NCI-H526 (cell line): ENCODE measurements at places on chromosomes 1 and 21.

DNA sequence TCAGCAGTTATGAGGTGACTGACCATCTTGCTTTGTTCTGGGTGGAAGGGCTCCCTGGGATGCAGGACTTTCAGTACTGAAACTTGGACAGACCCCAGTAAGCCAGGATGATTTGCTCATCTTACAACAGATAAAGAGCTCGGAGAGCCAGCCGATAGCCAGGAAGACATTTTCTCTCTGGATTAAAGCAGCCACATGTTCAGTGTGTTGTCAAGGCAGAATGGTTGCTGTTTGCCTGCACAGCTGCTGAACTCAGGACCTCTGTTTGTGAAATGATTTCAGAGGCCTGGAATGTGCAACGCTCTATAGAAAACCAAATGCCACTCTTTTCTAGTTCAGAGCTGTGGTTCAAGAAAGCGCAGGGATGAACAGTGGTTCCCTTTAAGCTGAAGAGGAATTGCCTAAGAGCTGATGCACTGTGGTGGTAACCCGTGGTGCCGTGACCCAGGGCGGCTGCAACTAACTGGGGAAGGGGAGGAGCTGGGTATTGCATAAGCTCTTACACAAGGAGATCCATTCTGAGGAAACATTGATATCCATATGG is 40.7 kb downstream of the CASQ2 start:
- no peak for DNase-seq

DNA sequence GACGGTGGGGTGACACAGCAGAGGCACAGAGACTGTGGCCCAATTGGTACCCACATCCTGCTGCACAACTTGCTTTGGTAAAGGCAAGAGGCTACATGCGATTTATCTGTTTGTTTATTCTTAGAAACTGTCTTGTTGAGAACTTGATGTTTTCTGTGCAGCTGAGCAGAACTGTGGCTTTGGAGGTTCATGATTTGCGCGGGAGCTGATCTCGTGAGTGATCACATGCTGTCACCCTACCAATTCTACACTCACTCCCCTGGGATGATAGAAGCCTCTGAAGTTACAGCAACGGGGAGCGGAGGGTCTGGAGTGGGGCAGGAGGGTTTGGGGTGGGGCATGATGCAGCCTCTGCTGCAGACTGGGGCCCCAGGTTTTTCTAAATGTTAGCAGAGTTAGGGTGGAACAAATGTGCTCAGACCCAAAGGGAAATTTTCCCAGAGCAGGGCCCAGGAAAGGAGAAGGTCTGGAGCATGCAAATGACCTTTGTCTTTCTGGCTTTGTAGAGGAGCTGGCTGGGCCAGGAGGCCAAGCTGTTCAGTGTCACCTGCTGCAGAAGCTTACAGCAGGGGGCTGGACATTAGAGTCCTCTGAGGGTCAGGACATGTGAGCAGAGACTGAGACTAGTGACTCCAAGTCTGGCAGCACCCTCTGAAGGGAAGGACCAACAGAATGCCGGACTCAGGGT is 83.6 kb downstream of the GRIK3 start:
- no peak for DNase-seq

GRCh38 chr1:11680270-11681070 is 478 bp downstream of the MAD2L2 start:
- no peak for DNase-seq

- no peak for DNase-seq
Observed at GRCh38 chr1:162214202-162214601, 144.7 kb downstream of the NOS1AP start.

DNA sequence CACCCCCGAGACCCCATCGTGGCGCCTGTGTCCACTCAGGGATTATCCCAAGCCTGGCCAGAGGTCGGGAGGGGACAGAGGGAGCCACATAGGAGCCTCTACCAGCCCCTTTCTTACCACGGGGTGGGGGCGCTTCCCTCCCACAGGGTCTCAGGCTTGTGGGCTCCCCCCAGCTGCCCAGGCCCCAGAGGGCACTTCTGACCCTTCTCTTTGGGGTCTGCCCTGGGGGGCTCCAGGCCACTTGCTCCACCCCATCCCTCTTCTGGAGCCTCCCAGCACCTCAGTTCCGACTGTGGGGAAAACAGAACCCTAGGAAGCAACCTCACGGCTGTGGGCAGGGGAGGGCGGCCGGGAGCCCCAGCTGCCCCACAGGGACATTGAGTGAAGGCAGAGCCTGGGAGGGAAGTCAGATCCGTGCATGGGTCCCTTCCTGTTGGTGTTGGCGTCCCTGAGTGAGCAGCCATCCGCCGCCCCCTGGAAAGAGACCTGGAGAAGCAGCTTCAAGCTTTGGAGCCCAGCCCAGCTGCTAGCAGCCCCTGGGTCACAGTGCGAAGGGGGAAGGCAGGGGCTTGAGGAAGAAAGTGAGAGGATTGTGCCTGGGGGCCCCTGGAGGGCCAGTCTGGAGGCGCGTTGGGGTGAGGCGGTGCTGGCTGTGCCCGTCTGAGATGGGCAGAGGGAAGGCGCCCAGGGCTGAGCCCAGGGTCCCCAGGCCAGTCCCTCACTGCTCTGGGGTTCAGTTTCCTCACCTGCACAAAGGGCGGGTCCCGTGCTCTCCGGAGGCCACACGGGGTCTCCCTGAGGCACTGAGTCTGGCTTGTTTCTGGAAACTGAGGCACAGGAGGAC is 22.1 kb downstream of the RRP1 start:
- peak; percentile 29 for DNase-seq

DNA sequence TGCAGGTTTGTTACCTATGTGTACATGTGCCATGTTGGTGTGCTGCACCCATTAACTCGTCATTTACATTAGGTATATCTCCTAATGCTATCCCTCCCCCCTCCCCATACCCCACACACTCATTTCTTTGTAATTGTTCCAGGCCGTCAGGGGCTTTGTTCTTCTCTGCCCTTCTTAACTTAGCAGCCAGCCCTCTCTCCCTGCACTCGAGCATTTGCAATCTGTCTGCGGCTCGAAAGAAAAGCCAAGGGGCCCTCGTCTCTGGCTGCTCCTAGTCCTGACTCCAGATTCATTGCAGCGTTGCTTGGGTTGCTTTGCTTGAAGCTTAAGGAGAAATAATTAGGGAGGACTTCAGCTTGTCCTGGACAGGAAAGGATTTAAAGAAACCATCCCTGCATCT is 85.7 kb downstream of the ATP1A1 start:
- DNase-seq = no peak

GRCh38 chr1:173063171-173063570 is 12.4 kb upstream of the TNFSF18 start:
- DNase-seq = no peak

DNA sequence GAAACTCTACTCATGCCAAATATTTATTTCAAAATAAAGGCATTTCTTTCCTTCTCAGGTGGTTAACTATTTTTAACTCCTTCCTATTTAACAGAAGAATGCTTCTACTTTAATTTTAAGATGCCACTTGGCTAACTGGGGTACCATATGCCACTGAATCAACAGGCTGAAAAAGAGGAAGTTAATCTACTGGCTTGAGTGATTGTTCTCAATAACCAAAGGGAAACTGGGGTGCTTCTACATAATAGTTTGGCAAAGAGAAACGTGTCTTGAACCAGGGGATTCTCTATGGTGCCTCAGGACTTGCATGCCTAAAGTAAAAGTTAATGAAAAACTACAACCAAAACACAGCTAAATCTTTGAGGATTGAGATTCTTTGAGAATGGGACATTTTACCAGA is 142.6 kb downstream of the DENND1B start:
- DNase-seq = no peak

DNA sequence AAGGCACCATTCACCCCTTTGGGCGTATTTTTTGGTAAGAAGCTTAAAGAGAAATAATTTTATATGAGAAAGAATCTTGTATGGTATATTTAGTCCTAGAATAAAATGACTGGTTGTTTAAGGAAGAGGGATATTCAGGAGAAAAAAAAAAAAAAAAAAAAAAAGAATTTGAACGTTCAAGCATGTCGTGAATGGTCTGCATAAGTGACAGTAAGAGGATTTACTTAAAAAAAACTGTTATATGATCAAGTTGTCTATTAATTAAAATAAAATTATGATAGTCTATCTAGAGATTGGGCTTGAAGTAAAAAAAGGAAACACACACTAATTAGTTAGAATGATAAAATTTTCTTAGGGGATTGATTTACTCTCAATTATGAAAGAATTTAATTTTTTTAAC is 11.7 kb upstream of the OR14I1 start:
- no peak for DNase-seq

DNA sequence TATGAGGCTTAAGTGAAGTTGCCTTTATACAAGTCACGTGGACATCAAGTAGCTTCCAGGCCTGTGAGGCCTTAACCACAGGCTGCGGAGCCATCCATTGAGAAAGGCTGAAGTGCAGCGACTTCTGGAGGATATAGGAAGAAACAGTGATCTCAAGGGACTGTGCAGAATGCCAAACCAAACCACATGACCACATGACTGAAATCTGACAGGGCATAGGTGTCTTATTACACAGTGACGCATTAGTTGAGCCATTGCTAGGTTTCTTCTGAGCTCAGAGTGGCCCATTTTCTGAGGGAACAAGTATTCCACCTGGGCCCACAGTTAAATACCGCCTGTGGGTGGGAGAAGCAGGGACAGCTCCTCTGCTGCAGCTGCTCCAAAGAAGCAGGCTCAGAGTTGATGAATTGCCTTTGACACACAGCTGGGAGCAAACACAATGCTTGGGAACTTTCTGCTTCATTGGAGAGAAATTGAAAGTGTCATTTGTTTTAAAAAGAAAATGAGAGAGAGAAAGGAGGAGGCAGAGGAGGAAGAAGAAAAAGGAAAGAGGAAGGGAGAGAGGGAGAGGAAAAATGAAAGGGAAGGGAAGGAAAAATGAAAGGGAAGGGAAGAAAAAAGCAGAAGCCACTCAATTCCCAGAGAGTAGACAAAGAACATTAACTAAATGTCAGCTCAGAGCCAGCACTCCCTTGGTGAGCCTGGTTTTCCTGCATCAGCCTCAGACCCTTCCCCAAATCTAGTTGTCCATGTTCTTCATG is 94.4 kb downstream of the COLGALT2 start:
- no peak for DNase-seq

DNA sequence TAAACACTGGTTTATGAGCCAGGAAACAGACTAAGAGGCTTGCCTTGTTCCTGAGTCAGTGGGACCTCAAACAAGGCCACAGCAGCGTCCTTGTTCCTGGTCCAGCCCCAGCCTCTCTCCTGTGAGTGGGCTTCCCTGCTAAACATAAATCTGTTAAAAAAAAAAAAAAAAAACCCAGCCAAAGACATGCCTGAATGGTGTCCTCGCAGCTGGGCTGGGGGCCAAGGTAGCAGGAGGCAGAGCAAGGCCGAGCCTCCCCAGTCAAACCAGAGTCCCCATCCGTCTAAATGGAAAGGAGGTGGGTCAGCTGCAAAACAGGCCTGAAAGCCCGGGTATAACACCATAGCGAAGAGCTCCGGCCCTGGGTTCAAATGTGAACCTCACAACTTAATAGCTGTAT is 18.1 kb upstream of the IFFO2 start:
- no peak for DNase-seq

DNA sequence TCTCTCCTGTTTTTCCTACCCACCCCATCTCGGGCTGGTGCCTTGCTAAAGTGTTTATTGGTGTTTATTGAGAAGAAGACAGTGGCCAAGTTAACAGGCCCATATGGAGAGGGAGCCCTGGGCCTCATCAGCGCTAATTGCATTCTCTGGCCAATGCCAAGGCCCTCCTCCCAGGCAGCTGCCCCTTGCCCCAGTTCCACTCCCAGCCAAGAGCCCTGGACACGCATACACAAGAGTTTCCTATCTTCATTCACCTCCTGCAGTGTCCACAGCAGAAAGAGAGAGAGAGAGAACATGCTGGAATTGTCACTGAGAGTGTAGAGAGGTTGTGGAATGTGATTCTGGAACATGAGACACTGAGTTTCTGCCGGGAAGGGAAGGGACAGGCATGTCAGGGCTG is 25.4 kb upstream of the VWA5B1 start:
- DNase-seq = no peak

GRCh38 chr1:220697326-220697725 is 7.2 kb downstream of the C1orf115 start:
- DNase-seq = no peak

- DNase-seq = no peak
Observed at GRCh38 chr1:9561429-9561828, 22.2 kb downstream of the SLC25A33 start.

DNA sequence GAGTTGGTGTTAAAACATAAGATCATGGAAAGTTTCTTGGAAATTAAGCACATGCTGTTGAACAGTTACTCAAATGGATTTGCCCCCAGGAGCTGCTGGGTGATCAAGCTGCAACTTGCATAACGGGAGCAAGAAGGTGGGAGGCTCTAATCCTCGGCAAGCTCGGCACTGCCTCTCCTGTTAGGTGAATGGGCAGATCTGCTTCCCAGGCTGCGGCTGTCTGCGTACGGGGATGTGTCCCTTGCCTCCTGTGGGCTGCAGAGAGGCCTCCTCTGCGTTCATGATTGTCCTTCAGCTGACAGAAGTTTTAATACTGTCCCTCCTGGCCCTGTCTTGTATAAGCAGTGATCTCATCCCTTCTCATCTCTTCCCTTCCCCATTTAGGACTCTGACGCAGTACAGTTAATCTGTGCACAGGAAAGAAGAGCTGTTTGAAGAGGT is 36.7 kb downstream of the ATP1A1 start:
- no peak for DNase-seq

GRCh38 chr1:183416850-183417771 is 1.1 kb downstream of the NMNAT2 start:
- peak; percentile 98 for DNase-seq

DNA sequence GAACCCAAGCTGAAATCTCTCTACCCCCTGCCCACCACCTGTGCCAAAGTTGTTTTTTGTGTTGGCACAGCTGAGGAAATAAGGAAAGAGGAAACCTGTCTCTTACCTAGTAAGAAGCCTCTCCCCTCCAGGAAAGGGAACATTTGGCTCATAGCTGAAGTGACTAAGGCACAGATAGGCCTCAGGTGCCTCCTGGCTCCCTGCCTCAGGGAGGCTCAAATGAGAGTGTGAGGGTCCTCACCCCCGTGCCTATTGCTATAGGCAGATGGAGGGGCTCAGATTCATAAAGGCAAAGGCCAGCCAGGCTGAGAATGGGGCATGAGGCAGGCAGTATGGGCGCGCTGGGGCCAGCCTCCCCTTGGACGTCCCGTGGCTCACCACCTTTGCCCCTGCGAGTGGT is 7.4 kb downstream of the SLC30A2 start:
- no peak for DNase-seq

DNA sequence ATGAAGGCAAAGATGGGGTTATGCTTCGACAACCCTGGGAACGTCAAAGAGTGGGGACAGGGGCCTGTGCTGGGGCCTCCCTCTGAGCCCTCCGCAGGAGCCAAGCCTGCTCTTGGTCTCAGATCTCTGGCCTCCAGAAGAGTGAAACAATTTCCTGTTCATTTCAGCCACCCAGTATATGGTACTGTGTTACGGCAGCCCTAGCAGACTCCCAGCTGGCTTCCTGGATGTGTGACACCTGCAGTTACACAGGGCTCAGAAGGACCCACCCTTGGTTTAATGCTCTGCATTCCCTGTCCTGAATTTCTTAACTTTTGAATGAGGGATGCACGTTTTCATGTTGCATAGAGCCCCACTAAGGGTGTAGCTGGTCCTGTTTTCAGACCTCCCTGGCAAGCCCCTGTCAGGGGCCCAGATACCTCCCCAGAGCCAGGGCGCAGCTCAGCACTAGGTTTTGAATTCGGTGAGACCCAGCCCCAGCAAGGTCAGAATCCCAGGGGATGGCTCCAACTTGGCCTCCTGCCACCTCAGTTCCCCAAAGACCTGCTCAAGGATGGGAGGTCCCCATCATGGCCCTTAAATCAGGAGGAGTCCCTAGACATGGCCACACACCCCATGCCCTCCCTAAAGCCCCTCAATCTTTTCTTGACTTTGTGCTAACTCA is 79.0 kb upstream of the IFFO2 start:
- no peak for DNase-seq
